Hematopoietic multipotent progenitor cell treated with erythropoietin and hydrocortisone succinate and interleukin-3 and kit ligand, for 4 days (in vitro differentiated cells): ENCODE measurements at places on chromosomes 11 and 22.
A peak's percentile ranks its signal among the peaks of the same experiment; 100 is the strongest.

DNA sequence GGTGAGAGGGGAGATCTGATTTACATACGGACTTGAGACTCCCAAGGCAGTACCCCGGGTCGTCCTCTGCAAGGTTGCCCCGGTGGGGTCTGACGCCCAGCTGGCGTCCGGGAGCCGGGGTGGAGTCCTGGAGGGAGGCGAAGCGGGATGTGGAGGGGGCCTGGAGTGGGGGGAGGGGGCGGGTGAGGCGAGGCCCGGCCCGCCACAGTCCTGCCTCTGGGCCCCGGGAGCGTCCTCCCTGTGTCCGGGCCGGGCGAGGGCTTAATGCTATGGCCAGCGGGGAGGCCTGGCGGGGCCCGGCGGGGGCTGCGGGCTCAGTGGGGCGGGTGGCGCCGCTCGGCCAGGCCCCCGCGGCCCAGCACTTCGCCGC is 2.4 kb upstream of the MYBPC3 start:
- no peak for DNase-seq

GRCh38 chr11:79616392-79616851 is 175.6 kb upstream of the TENM4 start:
- DNase-seq, result no peak

DNA sequence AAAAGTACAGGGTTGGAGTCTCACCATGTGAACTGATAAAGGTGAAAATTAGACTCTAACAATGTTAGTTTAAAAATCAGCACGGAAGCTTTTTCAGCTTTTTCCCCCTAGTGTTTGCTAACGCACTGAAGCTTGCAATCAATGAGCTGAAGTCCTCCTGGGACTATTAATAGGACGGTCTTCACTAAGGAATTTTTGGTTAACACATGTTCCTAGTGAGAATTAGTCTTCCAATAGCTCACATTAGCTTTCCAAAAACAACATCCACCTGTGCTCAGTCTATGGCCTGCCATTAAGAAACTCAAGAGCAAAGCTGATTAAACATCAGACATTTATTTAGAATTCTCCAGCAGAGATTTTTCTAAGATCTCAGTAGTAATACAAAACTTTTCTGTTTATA is 26.7 kb upstream of the DDI1 start:
- DNase-seq, result no peak

- no peak for DNase-seq
Measured at GRCh38 chr22:36824655-36825054, 7.8 kb upstream of the PVALB start.

- DNase-seq, result peak; percentile 15
Measured at GRCh38 chr11:132278801-132279574, 908.6 kb downstream of the NTM start.

GRCh38 chr11:35593143-35593542 is 25.1 kb upstream of the FJX1 start:
- DNase-seq, result no peak

GRCh38 chr11:2477254-2477653 is 32.4 kb downstream of the KCNQ1 start:
- DNase-seq, result no peak

DNA sequence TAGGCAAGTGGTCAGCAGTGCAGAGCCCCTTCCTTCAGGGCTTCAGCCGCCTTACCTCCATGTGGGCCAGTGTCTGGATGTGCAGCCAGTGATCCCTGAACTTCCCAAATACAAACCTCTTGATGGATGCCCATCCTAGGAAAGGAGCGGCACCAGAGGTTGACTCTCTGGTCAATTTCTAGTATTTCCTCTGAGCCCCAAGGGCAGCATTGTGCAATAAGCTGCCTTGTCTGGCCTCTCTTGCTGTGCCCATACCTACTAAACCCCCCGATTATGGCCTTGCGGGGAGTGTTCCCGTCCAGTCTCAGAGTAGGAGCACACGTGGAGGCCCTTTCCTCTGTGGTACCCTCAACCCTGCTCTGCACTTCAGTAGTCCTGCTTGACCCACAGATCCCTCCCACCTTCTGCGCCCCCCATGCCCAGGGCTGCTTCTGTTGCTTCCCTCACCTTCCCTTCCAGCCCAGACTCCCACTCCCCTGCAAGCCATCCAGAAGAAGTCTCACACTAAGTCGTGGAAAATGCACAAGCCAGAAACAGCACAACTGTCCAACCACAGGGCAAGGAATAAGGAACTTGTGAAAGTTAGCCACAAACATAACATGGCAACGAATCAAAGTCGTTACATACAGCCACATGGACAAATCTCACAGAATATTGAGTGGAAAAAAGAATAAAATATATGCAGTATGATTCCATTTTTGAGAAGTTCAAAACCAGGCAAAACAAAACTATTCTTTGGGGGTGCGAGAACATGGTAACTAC is 39.6 kb upstream of the HORMAD2 start:
- peak; percentile 51 for DNase-seq

DNA sequence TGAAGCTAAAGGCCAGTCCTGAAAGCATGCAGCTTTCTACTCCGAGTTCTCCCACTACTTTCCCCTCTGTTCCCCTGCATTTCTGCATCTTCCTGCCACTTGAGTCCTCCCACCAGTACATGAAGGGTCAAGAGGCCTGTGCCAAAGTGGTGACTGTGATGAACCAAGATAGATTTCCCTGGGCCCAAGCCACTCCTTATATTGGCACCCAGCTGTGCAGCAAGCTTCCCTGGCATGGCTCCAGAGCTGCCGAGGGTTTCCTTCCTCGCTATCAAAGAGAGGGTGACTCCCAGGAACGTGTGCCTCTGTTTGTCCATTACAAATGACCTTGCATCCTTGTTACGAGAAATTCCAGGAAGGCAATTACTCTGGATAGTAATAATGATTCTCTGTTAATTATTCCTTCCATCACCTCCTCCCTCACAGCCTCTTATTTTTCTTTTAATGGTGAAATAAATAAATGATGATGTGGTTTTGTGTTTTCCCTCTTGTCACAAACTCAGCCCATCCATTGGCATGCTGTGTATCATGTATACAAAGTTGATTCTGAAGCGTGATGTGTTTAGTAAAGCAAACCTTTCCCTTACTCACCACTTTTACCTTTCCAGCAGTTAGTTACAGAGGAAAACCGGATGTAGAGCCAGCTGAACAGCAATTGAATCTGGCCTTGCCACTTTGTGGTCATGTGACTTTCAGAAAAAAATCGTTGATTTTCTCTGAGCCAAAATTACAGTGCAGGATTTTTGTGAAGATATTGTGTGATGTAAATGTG is 8.3 kb downstream of the SRSF8 start:
- peak; percentile 46 for DNase-seq

DNA sequence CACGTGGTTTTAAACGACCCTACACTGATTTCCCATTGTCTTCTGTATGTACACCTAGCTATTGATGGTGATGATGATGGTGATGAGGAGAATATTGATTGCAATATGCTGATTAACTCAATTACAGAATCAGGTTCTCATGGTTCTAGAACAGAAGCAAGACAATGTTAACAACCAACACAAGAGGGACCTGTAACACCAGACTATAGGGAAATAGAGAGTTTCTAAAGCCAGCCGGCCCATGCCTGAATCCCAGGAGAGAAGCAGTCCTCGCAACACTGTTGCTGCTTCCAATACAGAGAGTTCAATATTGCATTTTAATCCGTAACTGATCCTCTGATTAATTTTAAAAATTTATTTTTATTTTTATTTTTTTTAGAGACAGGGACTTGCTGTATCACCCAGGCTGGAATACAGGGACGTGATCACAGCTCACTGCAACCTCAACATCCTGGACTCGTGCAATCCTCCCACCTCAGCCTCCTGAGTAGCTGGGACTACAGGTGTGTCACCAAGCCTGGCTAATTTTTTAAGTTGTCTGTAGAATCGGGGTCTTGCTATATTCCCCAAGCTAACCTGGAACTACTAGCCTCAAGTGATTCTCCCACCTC is 22.2 kb upstream of the UBASH3B start:
- peak; percentile 79 for DNase-seq

- DNase-seq, result peak; percentile 54
Measured at GRCh38 chr11:102914238-102915043, 39.7 kb upstream of the MMP12 start.

DNA sequence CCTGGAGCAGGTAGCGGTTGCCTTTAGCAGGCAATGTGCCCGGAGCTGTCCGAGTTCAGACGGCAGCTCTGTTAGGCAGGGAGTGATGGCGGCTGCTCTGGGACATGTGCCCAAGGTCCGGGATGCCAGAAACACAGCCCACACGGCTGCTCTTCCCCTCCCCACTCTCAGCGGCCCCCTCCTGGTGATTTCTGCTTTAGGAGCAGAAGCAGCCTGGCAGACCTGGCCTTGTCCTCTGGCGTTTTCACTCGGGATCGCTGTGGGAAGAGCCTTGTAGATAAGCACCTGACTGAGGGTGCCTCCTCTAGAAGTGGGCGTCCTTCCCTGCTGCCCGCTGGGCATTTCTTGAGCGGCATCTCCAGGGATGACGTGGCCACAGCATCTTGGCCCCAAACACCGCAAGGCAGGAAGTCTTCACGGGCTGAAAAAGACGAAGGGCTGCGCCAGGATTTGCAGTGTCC is 392.2 kb downstream of the TBC1D22A start:
- DNase-seq, result no peak

GRCh38 chr22:26889802-26890201 is 232.4 kb downstream of the MIAT start:
- DNase-seq, result no peak

GRCh38 chr11:20127671-20128527 is 32.4 kb downstream of the DBX1 start:
- peak; percentile 85 for DNase-seq

GRCh38 chr11:85941380-85941973 is 86.3 kb downstream of the CCDC83 start:
- peak; percentile 80 for DNase-seq

DNA sequence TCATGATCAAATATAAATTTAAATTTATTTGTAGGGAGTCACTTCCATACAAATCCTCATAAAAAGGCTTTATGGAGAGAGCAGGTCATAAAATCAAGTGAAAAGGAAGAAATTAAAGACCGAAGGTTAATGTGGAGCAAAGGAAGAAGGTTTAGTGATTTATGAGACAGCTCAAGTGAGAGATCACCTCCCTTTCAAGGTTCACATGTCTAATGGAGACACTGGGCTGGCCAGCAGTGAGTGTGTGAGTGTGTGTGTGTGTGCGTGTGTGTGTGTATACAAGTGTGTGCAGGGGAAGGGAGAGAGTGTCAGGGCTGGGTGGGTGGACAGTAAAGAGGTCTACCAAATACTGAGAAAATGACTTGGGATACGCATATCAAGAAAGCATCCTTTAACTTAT is 251.2 kb downstream of the FAT3 start:
- DNase-seq, result no peak

DNA sequence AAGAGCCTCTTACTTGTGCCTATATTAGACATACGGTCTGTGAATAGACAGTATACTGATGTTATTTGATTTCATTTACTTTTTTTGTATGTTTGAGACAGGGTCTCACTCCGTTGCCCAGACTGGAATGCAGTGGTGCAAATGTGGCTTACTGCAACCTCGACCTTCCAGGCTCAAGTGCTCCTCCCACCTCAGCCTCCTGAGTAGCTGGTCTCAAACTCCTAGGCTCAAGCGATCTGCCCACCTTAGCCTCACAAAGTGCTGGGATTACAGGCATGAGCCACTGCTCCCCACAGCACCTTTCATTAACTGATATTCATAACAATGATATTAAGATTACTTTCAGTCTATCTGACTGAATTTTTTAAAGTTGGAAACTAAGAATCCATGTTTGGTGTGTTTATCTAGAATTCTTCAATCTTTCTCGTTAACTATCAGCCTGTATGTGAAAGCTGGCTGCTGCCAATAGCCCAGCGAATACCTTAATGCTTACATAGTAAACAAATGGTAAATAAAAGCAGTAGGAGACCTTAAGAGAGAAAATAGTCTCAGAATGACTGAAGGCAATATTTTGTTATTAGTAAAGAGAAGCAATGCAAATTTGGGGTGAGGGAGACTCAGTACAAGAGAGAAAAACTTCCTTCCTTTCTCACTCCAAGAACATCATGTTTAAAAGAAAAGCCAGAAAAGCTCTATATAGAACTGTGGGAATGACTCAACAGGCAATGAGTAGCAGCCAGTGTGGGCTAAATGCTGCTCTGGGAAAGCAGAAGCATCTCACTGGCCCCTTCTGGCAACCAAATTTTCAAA is 101.9 kb downstream of the MRTFA start:
- DNase-seq, result peak; percentile 56

- no peak for DNase-seq
Measured at GRCh38 chr11:19460718-19461405, 220.1 kb upstream of the E2F8 start.

DNA sequence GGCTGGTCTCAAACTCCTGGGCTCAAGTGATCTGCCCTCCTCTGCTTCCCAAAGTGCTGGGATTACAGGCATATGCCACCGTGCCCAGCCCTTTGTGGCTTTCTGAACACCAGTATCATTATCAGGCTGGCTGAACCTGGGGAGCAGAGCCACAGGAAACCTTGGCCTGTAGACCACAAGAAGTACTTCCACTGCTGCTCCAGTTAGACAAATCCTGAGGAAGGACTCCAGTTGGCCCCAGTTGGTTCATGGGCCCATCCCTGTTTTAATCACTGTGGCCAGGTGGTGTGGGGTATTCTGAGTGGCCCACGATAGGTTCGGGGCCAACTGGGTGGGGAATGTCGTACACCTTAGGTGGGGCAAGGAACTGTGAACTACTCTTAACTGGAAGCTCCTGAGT is 5.5 kb upstream of the DUSP18 start:
- DNase-seq, result peak; percentile 79

GRCh38 chr11:9787981-9788521 is 124.2 kb downstream of the SWAP70 start:
- peak; percentile 74 for DNase-seq

- DNase-seq, result no peak
Measured at GRCh38 chr11:1220941-1221721, 1.7 kb upstream of the MUC5B start.

GRCh38 chr11:111939836-111940604 is 2.9 kb downstream of the DIXDC1 start:
- DNase-seq, result no peak

DNA sequence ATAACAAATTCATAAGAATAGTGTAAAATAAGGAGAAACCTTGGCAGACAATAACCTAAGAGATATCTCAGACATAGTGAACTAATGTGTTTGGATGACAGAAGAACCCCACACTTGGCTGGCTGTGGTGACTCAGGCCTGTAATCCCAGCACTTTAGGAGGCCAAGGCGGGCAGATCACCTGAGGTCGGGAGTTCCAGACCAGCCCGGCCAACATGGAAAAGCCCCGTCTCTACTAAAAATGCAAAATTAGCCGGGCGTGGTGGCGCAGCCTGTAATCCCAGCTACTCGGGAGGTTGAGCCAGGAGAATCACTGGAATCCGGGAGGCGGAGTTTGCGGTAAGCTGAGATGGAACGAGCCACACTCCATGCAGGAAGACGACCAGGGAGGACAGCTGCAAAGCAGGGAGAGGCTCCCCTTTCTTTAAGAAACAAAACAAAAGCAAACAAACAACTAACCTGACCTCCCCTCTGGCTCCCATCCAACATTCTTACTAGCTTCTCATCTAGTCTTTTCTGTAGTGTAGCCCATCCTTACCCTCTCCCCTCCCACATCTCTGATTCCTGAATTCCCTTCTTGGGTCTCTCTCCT is 84.2 kb downstream of the ZNF280B start:
- DNase-seq, result no peak
